ENCODE measurements at places on chromosomes 3 and 15.

- no peak for DNase-seq
Observed at GRCh38 chr3:142656575-142656974, 60.4 kb downstream of the PLS1 start.

DNA sequence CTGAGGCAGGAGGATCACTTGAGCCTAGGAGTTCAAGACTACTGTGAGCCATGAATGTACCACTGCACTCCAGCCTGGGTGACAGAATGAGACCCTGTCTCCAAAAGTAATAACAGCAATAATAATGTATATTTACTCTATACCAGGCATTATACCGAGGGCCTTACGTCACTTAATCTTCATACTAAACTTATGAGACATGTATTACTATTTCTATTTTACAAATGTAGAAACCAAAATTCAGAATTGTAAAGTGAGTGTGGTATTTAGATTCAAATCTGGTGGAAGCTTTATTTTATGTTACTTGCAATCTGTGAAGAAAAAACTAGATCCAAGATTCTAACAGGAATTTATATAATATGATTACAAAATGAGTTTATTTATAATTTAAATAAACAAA lies 9.7 kb upstream of the BLM start:
- DNase-seq, result no peak

DNA sequence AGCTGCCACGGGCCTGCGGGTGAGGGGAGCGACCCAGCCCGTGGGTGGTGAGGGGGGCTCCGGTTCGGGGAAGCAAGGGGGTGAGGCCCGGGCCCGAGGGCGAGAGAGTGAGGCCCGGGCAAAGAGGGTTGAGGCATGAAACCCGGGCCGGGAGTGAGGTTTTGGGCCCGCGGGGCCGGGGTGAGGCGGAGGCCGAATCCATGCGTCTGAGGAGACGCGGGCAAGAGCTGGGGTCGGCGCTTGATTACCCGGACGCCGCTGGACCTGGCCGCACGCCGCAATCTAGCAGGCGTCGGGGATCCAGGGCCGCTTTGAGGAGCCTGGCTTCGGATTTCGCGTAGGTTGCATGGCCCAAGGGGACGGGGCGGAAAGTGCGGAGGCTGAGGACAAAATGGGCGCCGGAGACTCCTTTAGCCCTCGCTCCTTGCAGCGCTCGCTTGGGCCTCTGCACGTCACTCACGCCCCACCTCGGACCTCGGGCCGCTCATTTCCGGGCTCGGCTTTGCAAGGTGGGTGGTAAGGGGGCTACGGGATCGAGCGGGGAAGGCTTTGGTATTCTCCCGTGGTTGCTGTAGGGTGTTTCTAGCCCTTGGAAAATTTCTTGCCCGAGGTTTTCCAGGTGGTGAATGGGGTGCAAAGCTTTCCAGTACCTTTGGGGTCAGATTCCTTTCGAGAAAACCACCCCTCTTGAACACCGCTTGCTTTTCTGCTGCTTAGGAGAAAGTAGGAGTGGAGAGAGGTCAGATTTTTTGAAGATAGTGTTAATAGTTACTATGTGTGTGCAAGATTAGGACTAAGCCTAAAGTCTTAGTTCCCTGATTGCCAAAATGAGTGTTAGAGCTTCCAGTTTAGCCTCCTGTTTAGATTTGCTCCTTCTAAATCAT lies 827 bp downstream of the SLC25A36 start:
- DNase-seq, result peak; percentile 43

DNA sequence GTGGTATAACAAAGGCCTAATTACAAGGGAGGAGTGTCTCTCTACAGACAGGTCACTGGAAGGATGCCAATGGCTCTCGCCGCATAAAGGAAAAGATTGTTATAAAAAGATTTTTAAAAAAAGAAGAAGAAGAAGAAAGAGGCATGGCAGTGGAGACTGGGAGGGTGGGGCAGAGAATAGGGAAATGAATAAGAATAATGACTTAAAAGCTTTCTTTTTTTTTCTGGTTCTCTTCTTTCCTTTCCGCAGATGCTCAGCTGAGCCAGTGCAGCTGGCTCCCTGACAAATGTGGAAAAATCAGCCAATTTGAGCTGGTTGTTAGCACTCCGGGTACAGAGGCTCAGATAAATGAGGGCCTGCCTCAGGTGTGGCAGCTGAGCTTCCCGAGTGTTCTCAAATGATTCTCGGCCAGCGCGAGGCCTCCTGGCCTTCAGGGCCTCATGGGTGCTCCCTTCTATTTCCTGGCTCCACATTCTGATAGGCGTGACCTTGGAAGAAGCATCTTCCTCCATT lies 234.1 kb downstream of the RORA start:
- DNase-seq, result no peak

- DNase-seq, result peak; percentile 41
Observed at GRCh38 chr15:90869601-90870353, 1.4 kb downstream of the FURIN start.

DNA sequence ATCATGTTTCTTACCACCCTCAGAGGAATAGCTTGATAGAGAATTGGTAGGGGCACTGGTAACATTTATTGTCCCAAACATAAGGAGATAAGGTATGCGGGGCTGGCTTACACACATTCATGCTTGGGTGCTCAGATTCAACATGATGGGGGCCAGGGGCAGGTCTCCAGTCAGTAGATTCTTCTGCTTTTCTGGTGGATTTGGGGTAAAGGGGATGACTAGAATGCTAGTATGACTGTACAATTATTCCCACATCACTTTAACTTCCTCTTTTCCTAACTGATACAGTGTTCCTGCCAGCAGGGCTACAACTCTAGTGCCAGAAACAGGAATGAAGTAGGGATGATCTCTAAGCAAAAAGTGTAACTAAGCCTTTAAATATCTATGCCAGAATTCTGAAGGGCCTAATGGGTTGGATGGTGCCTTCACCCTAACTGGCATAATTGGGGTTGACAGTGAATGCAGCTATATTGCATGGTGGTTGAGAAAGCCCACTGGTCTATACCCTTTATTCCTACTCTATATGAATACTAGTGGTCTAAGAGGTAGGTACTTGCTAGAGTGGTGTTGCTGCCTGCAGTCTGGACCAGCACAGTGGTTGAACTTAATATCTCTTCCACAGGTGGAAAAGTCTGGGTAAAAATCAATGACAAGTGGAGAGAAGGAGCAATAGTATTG lies 117.4 kb downstream of the IL12A start:
- DNase-seq, result no peak

GRCh38 chr15:69976366-69976994 lies 121.2 kb downstream of the TLE3 start:
- peak; percentile 40 for DNase-seq

DNA sequence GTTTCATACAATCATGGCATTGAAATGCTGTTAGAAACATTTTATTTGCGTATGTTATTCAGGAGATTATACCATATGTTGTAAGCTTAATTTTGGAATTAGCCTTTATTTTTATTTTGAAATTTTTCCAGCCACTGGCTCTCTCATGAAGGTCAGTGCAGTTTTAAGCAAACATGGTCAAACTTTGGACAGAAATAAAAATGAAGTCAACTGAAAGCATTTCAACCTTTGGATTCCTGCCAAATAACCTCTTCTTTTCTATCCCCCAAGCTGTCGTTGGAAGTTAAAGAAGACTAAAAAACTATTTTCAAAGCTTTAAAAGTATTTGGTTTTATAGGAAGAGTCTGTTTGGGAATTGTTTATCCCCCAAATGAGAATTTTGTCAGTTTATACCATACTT lies 846.6 kb downstream of the MCTP2 start:
- DNase-seq, result no peak

GRCh38 chr3:39275963-39276593 lies 3.8 kb downstream of the CX3CR1 start:
- DNase-seq, result no peak

DNA sequence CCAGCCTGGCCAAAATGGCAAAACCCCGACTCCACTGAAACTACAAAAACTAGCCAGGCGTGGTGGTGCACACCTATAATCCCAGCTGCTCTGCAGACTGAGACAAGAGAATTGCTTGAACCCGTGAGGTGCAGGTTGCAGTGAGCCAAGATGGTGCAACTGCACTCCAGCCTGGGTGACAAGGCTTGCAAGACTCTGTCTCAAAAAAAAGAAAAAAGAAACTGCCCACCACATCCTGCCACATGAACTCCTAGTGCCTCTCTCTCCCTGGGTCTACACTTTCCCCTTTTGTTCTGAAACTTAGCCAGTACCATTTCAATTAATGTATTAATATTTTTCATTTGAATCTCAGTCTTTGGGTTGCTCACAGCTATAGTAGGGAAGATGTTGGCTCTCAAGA lies 192.2 kb upstream of the MME start:
- no peak for DNase-seq

DNA sequence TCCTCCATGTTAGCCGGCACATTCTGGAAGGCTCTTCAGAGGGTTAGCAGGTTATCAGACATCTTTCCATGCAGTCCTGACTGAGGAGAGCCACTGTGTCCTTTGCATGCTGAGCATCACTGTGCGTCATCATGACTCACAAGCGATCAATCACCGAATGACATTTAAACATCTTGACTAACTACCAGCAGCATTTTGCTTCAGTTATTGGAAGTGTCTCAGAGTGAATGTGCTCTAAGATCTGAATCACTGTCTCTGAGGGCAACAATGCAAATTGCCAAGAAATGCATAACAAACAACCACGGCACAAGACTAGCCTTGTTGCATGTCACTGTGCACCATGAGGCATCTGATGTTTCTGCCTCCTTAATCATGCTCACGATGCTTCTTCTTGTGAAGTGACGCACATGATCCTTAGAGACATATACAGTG lies 18.3 kb upstream of the ATP8B4 start:
- peak; percentile 48 for DNase-seq

DNA sequence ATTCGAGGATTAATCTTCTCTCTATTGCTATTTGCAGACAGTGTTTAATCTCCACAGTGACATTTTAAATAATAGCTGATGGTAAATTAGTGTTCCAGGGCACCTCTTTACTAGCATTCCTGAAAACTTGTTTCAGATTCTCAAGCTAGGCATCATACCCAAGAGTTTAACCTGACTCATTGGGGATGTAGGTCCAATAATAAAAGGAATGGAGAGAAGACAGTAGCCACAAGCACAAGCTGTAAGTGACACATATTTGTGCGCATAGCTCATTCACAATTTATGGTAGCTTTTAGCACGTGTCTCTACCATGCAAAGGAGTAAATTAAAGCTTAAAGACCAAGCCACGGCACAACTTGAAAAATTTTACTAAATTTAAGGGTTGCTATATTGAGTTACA lies 171.3 kb upstream of the FAM3D start:
- no peak for DNase-seq

- DNase-seq, result no peak
Observed at GRCh38 chr15:48313216-48313615, 18.0 kb upstream of the DUT start.

DNA sequence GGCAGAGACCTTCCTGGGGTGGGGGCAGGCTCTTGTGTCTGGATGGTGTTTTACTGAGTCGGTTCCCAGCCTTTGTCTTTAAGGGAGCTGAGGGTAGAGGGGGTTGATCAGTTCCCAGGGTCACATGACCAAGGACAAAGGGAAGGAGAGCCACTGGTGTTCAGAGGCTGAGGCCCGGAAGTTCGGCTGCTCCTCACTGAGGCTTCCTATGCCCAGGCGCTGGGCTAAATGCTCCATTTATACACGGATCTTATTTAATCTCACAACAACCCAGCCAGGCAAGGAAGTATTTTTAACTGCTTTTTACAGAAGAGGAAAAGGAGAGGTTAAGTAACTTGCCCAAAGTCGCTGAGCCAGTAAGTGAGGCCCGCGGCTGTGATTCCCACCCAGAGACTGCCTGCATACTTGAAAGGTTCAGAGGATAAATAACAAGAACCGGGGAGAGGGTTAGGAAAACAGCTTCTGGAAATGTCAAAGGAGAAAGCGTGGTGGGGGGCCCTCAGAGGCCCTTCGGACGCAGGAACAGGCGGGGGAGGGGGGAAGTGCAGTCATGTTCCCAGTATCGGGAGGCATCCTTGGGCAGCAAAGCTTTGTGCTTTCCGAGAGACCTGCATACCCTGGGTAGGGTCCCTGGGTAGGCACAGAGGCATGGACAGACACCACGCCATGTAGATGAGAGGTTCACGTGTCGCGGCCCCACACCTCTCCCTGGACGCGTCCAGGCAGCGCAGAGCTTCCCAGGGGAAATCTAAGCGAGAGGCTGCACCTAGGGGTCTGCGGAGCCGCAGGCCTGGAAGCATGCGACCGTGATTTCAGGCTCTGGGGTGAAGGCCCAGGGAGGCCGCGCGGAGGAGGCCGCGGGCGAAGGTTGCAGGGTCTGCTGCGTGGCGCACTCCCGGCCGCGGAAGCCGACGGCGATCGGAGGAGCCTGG lies 21.3 kb downstream of the EPHB3 start:
- DNase-seq, result no peak

DNA sequence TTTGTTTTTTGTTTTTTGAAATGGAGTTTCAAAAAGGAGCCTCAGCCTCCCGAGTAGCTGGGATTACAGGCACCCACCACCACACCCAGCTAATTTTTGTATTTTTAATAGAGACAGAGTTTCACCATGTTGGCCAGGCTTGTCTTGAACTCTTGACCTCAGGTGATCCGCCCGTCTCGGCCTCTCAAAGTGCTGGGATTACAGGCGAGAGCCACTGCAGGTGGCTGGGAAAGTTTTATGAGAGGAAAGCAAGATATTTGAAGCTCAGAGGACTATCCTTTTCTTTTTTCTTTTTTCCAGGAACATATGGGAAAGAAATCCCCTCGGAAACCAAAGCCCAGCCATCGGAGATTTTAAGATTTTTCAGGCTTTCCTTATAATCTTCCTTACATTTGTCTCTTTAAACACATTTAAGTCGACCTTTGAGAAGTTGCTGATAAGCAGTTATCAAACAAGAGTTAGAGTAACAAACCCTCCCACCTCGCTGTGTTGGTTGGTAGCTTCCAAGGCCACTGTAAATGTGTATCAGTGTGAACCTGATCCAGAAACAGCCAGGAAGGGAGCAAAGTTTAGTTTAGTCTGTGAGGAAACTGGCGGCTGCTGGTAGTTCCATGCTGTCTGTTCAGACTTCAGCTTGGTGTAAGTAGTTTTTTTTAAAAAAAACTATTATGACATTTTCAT lies 34.5 kb upstream of the MAP3K13 start:
- DNase-seq, result no peak

- no peak for DNase-seq
Observed at GRCh38 chr3:85074003-85074402, 115.2 kb downstream of the CADM2 start.

- no peak for DNase-seq
Observed at GRCh38 chr15:75215107-75216004, 13.7 kb downstream of the C15orf39 start.

- DNase-seq, result no peak
Observed at GRCh38 chr15:73941449-73941848, 15.2 kb downstream of the LOXL1 start.

All from activated naive CD4-positive, alpha-beta T cell treated with Interleukin-2 at 50 U/mL for 16 hours (primary cell).